SW 1271 (cell line): ENCODE measurements at places on chromosomes 13 and 19.

GRCh38 chr13:39530916-39531315, 72.1 kb downstream of the LHFPL6 start:
- DNase-seq: no peak

- no peak for DNase-seq
These were observed 5.7 kb downstream of the PTPRS start for GRCh38 chr19:5334824-5335500.

- no peak for DNase-seq
These were observed 796.8 kb upstream of the KLHL1 start for GRCh38 chr13:70905035-70905434.

DNA sequence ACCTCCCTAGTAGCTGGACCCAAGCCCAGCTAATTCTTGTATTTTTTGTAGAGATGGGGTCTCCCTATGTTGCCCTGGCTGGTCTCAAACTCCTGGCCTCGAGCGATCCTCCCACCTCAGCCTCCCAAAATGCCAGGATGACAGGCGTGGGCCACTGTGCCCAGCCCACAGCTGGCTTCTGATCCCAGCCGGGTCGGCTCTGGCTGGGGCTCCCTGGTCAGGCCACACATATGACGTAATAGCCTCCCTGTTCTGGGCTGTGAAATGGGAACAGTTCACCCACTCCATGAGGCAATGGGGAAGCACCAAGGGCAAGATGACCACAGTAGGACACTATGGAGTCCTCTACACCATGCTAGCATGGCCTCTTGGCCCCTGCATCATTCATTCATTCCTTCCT, 41.1 kb downstream of the TINCR start:
- DNase-seq: no peak

DNA sequence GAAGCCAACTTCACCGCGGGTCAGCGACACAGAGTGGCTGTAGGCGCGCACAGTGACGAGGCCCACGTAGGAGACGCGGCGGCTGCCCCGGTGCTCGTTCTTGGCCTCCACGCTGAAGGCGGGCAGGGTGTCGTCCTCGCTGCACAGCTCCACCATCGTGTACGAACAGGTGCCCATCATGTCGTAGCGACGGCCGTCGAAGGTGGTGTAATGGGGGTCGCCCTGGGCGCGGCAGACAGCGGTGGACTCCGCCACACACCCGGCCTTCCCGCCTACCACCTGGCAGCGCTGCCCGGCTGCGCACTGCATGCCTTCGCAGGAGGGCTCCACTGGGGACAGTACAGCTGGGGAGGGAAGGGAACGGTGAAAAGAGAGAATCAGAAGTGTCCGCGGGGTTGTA, 10.0 kb downstream of the FCGBP start:
- no peak for DNase-seq

- DNase-seq: no peak
These were observed 30.2 kb upstream of the UBE2L5 start for GRCh38 chr13:30391956-30392680.

DNA sequence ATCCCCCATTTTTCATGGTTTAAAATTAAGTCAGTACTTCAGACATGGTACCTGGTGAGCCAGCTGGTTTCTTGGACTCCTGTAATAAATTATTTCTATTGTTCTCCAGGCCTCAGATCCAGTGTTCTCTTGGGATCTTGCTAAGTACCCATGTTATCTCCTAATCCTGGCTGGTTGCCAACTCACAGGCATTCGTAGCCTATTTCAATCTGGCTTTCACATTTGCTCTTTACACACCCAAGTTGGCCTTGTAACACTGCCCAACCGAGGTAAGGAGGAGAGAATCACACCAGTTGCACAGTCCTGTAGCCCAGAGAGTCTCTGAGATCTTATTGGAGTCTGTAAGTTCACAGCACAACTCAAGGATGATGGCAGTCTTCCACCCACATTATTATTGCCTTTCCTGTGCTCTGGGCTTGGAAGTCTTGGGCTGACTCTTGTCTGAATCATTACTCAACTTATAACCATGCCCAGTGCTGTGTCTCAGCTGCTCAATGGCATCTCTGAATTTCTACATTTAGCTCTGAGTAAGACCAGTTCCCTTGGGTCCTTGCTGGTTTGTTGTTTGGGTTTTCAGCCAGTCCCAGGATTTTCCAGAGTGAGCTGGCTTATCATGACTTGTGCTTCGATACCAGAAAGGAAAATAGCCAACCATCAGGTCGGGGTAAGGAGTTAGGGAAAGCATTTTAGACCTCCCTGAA, 76.6 kb upstream of the KLF12 start:
- no peak for DNase-seq

GRCh38 chr19:47779524-47780214, 1.2 kb downstream of the SELENOW start:
- no peak for DNase-seq

GRCh38 chr19:5804516-5805461, at the start of gene NRTN:
Gene NRTN, plus strand, starts transcription at chr19:5805067. Its CDS starts 19,099 bp downstream, at chr19:5824166.
- peak; percentile 13 for DNase-seq

DNA sequence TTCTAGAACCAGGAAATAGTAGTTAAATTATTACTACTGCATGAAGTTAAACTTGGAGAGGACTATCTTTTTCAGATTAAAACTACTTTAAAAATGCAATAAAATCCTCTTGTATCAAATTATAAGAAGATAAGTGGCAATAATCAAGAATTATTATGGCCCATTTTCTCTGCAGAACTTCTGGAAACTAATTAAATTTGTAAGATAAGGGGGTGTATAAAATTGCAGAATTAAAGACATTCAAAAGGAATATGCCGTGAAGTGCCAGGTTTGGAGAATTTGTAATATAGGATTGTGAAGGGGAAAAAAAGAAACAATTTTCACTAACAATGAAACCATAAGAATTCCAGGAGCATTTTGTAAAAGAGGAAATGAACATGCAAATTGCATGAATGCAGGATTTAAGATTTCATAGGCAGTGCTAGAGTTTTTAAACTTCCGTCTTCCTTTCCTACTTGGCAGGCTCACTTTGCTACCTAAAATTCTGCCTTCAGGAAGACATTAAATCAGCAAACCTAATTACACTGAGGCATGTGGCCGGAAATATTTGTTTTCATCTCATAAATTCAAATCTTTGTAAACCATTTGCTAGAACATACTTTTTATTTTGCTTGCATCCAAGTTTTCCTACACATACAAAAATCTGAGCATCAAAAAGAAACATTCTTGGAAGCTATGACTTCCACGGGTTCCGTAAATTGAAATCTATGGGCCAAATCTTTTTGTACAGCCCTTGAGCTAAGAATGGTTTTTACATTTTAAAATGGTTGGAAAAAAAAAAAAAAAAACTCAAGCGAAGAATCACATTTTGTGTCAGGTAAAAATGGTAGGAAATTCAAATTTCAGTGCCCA, 166.9 kb downstream of the DCLK1 start:
- no peak for DNase-seq

DNA sequence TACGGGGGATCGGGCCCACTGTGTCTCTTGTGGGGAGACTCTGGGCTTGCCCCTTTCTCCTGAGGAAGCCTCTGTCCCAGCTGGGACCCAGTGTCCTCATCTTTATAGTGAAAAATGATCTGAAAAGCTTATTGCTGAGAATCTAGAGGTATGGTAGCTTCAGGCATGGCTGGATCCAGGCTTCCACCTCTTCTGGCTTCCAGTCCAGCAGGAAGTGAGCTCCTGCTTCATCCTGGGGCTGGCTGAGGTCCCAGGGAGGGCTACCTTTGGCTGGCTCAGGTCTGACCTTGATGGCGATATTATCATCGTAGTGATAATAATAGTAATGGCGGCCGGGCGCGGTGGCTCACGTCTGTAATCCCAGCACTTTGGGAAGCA, 3.0 kb downstream of the SLC5A5 start:
- no peak for DNase-seq

DNA sequence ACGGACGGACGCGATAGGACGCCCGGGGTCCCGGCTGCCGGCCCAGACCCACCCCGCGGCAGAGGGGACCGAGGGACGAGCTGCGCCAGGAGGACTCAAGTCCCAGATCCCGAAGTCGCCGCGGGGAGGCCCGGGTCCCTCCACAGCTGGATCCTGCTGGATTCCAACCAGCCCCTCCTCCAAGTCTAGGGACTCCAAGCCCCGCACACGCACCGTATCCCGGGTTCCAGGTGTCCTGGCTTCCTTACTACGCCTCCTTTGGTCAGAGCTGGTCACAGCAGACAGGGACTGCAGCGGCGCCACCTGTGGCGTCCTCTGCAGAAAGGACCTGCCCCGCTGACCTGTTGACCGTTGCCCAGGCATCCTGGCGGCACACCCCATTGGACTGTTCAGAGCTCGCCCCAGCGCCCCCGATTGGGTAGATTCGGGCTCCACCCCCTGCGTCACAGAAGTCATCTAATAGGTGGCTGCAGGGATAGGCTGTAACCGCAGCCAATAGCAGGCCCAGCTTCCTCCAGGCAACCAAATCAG, 29.0 kb upstream of the ZNF709 start:
- no peak for DNase-seq

GRCh38 chr19:45668342-45668871, 386 bp downstream of the GIPR start:
- no peak for DNase-seq

GRCh38 chr19:54201172-54201701, 579 bp downstream of the RPS9 start:
- DNase-seq: no peak
